ENCODE measurements at places on chromosomes 6 and 20. TPM values are rescaled to one million over a fixed set of nuclear protein-coding genes. Genes with fewer than 3 reads are reported as not detected.

AK9 gene
- 3.1 TPM for total RNA-seq

PRPF6 gene
- total RNA-seq: 68.3 TPM

DNA sequence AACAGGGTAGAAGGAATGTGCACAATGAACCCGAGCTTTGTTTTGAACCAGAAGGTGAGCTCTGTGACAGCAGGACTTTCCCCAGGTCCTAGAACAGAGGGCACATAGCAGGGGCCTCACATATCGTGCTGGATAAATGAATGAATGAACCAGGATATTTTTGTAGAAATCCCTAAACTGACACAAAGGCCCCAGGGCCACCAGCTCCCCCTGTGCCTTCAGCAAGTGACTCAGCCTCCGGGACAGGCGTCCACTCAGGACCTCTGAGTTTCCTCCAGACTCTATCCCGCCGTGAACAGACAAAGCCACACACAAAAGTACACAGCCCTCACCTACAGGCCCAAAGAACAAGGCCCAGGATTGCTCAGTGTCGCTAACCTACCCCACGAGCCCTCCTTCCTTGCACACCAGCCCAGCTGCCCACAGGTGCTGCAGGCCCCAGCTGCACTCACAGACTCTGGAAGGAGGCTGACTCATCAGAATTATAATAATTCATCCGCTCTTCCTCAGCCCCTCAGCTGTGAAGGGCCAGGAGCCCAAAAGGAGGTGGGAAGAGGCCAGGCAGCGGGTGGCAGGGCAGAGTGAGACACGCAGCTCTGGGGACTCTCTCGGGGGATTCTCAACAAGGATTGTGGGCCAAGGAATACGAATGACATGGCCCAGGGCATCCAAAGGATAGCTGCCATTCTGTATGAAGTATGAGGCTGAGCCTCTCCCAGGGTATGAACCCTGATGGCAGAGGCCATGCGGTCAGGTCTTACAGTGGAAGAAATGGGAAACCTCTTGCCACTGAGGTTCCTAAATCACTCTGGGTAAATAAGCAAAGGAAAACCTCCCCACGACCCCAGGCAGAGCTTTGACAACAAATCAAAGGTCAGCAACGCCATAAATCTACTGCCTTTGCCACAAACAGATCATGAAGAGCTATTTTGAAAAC is 40.9 kb downstream of the SUMO4 start:
- DNase-seq: no peak

DNA sequence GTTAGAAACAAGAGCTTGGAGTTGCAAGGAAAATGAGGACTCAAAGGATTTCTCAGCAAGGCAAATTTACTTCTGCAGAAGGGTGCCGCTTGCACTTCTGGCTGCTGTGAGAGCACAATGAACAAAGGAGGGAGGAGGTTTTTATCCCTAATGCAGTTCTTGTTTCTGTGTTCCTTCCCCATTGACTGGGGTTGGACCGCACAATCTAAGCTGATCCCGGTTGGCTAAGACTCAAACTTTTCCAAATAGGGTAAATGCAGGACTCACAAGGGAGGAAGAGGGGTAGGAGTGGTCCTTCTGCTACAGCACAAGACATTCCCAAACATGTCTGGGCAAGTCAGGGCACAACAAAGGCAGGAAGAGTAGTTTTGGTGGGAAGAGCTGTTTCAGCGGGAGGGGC is 249.6 kb upstream of the MOCS1 start:
- no peak for DNase-seq

NCOA7 gene
- total RNA-seq: 31.7 TPM

ENPP3 gene
- total RNA-seq: 0.11 TPM

GRCh38 chr6:3296078-3296477 is 37.3 kb downstream of the PSMG4 start:
- DNase-seq: no peak

GRCh38 chr6:52760105-52760765 is 3.0 kb downstream of the GSTA2 start:
- DNase-seq: no peak

DNA sequence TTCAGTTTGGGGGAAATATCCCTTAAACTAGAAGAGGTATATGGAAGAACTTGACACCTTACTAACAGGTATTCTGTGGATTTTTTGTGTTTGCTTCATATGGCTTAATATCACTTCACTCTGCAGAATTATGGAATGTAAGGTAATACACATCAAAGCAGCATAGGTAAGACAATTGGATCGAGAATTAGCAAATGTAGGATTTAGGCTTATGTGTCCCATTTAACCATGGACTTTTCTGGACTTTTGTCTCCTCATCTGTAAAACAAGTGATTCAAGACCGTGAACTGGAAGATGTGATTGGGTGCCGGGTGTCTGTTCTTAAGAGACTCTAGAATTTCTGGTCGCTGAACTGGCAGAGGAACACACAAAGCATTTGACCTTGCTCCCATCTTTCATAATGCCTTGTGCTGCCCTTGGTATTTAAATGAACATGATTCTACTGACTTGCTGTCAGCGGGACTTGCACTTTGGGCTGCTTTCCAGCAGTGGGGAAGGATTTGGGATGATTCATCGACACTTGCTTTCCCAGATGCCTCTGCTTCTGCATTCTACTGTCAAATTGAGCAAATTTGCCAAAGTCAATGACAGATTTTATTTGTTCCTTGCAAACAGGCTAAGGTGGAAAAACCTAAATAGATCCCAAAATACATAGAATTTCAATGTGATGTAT is 199.8 kb downstream of the PLCB1 start:
- no peak for DNase-seq

- DNase-seq: no peak
Observed at GRCh38 chr6:52190409-52190808, 4.2 kb downstream of the IL17A start.

SYNDIG1 gene
- not detected for total RNA-seq

CGA gene
- not detected for total RNA-seq

GRCh38 chr6:124283486-124283885 is 479.8 kb downstream of the NKAIN2 start:
- DNase-seq: no peak

- peak; percentile 49 for DNase-seq
Observed at GRCh38 chr6:6494677-6495076, 93.8 kb upstream of the LY86 start.

FAM209B gene
- 0.45 TPM for total RNA-seq

DNA sequence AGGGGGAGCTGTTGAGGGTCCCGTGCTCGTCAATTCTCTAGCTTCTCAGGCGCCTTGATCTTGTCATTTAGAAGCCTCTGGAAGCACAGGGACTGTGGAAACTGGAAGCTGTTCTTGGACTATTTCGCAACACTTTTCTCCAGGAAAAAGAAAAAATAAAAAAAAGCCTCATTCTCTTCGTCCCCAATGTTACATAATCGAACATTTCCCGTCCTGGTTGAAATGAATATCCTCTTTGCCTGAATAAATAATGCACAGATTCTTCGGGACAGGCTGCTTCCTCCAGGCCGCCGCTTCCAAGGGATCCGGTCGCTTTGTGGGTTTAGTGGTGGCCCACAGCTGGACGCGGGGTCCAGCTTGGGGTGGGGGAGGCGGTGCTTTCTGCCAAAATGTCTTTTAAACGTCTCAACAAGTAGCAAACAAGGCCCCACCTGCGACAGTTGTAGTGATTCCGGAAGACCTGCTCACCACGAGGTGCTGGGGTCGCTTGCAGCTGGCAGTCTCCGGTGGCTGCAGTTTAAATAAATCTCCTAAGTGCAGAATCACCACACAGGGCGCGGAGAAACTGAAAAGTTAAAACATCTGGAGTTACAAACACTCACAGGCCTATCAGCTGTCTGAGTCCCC is 125.9 kb upstream of the ESR1 start:
- DNase-seq: peak; percentile 24

DNA sequence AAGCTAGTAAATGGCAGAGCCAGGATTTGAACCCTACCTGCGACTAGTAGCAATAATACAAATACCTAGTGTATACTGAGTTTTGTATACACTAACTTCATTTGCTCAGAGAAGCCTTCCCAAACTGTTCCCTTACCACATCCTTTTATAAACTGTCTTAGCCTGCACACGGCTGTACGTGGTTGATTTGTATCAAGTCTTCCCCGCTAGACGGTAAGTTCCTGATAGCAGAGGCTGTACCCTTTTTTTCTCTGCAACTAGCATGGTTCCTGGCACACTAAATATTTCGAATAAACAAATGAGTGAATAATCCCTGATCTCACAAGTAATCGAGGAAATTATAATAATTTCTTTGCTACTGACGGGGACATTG is 636 bp downstream of the RTF2 start:
- no peak for DNase-seq

NELFCD gene
- total RNA-seq: 89.5 TPM

DNA sequence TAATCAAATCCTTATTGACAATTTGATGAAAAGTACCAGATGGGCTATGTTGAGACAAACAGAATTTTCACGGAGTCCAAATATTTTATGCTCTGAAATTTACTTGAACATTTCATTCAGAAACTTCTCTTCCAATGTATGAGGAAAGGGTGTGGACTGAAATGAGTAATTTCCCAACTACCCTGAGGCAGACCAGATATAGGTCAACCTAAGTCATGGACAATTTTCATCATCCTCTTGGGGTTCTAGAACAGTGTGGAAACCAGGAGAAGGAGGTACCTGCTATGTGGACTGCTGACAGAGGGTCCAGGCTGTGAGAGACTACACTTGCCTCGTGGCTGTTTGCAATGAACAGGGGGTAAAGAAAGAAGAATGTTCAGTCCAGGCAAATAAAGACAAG is 323.0 kb downstream of the ESR1 start:
- DNase-seq: no peak

GRCh38 chr6:124872361-124873065 is 89.7 kb upstream of the RNF217 start:
- no peak for DNase-seq

CST3 gene
- total RNA-seq: 0.47 TPM

HFE gene
- 4.3 TPM for total RNA-seq

GRCh38 chr6:2033544-2033943 is 211.9 kb downstream of the GMDS start:
- DNase-seq: no peak

- DNase-seq: no peak
Observed at GRCh38 chr6:155317186-155317585, 2.9 kb upstream of the TFB1M start.

GRCh38 chr6:8027965-8028651 is 36.1 kb downstream of the BLOC1S5 start:
- no peak for DNase-seq

DNA sequence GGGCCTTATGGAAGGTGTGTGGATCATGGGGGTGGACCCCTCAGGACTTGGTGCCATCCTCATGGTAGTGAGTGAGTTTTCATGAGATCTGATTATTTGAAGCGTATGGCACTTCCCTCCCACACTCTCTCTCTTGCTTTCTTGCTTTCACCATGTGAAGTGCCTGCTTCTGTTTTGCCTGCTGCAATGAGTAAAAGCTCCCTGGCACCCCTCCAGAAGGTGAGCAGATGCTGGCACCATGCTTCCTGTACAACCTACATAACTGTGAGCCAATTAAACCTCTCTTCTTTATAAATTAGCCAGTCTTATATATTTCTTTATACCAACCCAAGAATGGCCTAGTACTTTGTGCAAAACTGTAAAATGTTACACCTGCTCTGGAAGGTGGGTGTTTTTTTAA is 396.8 kb upstream of the HS3ST5 start:
- no peak for DNase-seq

- no peak for DNase-seq
Observed at GRCh38 chr6:16965689-16966088, 136.2 kb upstream of the STMND1 start.

GRCh38 chr20:21133917-21134622 is 8.2 kb downstream of the KIZ start:
- DNase-seq: no peak

DNA sequence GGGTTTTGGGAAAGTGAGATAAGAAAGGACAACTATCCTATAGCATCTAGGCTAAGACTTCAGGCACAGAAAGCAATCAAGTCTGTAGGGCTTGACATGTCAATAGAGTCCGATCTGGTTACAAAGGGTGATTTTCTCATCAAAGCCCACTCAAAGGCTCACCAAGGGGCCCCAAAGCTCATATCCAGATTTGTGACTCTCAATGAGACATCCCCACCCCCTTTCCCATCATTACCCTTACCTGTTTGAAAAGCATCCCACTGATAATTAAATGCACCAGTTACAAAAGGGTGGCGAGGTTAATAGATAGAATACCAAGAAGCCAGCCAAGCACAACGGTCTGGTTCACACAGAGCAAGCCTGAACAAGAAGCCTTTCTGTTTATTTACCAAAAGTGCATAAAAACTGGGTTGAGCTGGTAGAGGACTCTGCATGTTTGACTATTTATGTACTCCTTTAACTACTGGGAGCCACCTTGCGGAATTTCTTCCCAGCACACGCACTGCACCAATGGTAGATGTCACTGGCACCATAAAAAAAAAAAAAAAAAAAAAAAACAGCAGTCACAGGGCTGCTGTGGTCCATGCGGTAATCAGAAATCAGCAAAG is 6.1 kb downstream of the JAG1 start:
- no peak for DNase-seq

GJA1 gene
- total RNA-seq: not detected

GRCh38 chr6:86471791-86472190 is 465.5 kb upstream of the HTR1E start:
- DNase-seq: no peak

GRCh38 chr20:38893056-38893564 is 33.1 kb upstream of the FAM83D start:
- DNase-seq: no peak
